Endodermal cell (in vitro differentiated cells): ENCODE measurements at places on chromosomes 2 and 18. TPM values are rescaled to one million over a fixed set of nuclear protein-coding genes. Genes with fewer than 3 reads are reported as not detected.

The ACTR1B gene
- total RNA-seq = 75.0 to 114 TPM (median 76.6 TPM) in 3 replicates

The WNT10A gene
- total RNA-seq = not detected in 3 replicates

- peak overlapping the region; percentile 96 for H3K27ac ChIP-seq
- no peaks in the 10 kb centered on the region for H3K27me3 ChIP-seq
- DNase-seq = peak; percentile 76
- H3K36me3 ChIP-seq = no peaks in the 10 kb centered on the region
Observed at GRCh38 chr2:177551989-177552421, 159.4 kb downstream of the AGPS start.

GRCh38 chr18:51666763-51667191 is 469.3 kb upstream of the MEX3C start:
- no peaks in the 10 kb centered on the region for H3K27me3 ChIP-seq
- H3K36me3 ChIP-seq = no peaks in the 10 kb centered on the region

DNA sequence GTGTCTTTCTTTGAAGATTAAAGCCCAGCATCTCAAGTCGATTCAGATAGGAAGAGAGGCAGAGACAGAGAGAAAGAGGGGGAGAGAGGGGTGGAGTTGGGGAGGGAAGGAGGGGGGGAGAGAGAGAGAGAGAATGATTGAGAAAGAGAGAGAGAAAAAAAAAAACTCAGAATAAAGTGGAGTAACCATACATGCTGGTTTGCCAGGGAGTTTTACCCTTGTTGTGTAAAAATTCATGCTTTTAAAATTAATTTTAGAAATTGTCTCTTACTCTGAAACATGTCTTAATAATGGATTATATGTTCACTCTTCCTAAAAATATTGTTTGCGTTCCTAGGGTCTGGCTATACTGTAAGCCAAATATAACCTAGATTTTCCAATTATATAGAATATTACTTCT is 908.5 kb downstream of the DSC3 start:
- H3K27me3 ChIP-seq = no peaks in the 10 kb centered on the region
- no peak overlapping the region for H3K4me3 ChIP-seq
- no peaks in the 10 kb centered on the region for H3K36me3 ChIP-seq

DNA sequence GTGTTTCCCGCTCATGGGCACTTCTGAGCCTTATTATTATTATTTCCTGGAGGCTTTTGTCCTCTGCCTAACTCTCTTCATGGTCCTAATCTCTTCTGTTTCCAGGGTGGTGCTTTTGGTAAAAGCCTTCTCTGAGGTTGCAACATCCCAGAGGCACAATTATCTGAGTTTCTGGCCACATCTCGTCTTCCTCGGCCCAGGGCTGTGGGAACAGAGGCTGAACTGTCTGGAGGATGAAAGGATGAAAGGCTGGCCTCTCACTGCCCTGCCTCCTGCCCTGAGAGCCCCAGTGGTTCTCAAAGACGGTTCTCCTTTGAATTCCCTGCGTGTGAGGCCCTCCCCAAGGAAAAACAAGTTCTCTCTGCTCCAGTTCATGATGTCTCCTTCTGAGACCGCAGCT is 13.8 kb downstream of the GYPC start:
- no peaks in the 10 kb centered on the region for H3K4me1 ChIP-seq
- no peaks in the 10 kb centered on the region for H3K27me3 ChIP-seq
